Activated T-helper 1 cell treated with anti-CD3 and anti-CD28 coated beads, Interleukin-2, amount 50 U/mL, for 16 hours (primary cell): ENCODE measurements at places on chromosomes 11 and 22.

GRCh38 chr22:24095826-24096757 is 85.0 kb downstream of the CABIN1 start:
- no peak for DNase-seq

GRCh38 chr22:49543876-49544275 is 283.8 kb downstream of the BRD1 start:
- no peak for DNase-seq

DNA sequence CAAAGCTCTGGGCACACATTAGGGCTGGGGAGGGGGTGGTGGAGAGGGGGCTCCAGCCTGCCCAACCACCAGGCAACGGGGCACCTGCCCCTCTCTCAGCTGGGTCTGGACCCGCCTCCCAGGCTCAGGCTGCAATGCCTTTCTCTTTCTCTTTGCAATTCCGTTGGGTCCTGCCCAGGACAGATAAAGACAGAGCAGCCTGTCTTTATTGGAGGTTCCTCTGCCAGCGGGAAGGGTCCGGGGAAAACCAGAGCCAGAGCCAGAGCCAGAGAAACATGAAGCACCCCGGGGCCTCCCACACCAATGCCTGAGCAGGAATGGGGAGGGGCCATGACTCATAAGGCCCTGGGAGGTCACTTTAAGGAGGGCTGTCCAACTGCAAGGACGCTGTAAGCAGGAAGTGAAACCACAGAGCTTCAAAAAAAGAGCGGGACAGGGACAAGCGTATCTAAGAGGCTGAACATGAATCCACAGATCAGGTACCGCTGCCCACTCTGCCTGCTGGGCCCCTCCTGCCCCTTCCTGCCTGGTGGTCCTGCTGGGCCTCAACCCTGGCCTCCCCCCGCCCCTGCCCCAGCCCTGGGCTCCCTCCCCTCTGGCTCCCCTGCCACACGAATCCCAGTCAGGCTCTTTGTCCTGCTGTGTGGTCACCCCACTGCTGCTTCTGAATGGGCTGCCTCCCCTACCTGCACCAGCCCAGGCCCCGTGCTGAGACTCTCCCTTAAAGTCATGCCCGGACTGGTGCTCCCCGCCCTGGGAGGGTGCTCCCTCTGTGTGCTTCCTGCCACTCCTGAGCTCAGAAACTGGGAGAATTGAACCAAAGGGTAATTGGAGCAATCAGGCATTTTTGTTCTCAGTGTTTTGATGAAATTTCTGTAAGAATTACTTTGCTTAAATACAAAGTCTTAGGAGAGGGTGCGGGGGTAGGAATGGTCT is at the start of gene APOBEC3B:
Gene APOBEC3B (plus strand): TSS at position 356 of the 936 bp plus-strand sequence. CDS start 107 bp downstream, at position 463.
- peak; percentile 8 for DNase-seq

DNA sequence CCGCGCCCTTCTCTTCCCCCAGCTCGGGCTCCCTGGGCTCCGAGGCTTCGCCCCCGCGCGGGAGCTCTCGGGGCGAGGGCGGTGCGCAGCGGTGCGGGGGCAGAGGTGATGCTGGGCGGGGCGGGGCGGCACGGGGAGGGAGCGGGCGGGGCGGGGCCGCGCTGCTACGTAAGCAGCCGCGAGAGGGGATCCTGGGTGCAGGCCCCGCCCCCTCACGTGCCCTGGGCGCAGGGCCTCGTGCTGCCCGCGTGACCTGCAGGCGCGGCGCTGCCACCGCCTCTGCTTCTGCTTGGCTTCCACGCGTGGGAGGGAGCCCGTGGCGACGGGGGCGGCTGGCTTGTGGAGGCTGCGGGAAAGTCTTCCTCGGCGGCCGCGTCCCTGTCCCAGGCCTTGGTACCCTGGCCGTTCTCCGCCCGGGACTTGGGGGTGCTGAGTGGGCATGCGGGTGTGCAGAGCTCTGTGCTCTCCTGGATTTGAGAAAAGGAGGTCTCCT is 132.6 kb upstream of the HSD17B12 start:
- no peak for DNase-seq

DNA sequence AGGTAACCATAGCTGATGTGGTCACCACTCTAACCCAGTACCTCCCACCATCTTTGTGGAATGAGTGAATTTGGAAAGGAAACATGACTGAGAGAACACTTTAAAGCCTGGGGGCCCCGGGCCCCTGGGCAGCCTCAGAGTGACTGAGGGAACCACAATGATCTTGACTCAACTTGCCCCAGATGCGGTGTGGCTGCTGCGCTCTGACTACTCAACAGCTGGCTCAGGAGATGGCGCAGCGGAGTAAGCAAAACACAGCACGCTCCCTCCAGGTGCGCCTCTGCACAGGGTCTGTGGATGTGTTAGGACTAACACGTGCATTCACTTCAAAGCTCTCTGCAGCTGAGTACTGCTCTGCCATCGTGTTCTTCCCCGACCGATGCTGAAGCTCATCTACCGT is 5.9 kb downstream of the RNF215 start:
- DNase-seq, result no peak

GRCh38 chr11:12200279-12200990 is 90.0 kb downstream of the MICAL2 start:
- no peak for DNase-seq

GRCh38 chr22:20615021-20615420 is 107.6 kb downstream of the MED15 start:
- no peak for DNase-seq

DNA sequence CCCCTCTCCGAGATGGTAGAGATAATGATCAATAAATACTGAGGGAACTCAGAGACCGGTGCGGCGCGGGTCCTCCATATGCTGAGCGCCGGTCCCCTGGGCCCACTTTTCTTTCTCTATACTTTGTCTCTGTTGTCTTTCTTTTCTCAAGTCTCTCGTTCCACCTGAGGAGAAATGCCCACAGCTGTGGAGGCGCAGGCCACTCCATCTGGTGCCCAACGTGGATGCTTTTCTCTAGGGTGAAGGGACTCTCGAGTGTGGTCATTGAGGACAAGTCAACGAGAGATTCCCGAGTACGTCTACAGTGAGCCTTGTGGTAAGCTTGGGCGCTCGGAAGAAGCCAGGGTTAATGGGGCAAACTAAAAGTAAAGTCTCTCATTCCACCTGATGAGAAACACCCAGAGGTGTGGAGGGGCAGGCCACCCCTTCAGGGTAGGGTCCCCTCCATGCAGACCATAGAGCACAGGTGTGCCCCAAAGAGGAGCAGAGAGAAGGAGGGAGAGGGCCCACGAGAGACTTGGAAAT is 43.2 kb downstream of the IGLL1 start:
- no peak for DNase-seq

DNA sequence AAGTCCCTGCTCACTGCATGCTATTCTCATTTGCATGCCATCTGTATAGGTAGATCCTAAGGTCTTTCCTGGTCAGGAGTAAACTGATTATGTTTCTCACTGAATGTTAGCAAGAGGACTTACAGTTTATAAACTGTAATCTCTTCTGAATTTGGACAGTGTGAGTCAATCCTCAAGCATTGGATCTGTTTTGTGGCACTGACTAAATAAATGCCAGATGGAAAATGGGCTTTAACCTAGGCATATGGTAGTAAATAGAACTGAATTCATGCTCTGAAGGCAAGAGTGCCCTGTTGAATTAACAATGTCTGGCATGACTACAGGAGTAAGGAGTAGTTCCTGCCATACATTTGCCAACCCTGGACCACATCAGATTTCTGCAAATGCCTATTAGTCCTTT is 11.4 kb downstream of the FAM181B start:
- no peak for DNase-seq

DNA sequence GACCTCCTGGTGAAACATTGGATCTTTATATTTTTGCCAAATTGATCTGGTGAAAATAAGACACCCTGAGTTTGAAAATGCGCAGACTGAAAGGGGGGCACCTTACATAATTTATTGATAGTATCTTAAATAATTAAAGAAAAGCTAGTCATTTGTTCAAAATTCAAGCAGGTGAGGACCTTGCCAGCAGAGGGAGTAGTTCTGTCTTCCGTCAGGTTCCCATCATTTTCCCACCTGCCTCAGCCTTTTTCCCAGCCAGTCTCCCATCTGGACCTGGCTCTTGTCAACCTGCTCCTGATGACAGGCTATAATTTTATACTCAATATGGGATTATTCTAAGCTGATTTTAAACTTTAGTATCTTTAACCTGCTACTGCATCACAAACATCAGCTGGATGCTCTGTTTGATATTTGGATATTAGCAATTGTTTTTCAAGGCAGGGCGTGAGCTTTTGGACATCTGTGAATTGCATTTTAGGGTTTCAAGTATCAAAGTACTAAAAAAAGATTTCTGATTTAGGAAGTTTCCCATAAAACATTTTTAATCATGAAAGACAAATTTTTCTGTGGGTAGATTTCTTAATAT is 132.0 kb downstream of the ELP4 start:
- no peak for DNase-seq

DNA sequence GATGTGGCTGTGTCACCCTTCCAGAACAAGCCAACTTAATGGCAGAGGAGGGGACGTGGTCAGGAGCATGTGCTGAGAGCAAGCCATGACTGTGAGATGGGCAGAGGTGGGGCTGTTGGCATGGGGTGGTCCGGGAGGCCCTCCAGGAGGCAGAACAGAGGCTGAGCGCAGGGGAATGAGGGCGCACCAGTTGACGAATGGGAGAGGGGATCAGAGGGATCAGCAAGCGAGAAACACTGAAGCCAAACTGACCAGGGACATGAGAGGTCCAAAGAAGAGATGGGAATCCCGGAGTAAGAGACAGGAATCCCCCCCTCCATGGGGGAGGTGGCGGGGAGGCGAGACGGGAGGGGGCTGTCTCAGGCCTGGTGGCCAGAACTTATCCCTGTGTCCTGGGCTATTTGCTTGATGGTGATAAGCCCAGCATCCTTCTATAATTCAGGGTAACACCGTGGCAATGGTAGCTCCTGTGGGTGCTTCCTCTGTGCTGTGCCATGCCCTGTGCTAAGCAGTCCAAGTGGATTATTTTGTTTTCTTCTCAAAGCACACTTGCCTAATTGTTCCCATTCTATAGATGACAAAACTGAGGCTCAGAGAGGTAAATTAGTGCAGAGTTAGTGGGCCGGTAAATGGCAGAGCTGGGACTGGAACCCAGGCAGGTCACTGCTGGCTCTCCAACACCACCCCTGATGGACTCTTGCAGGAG is 83.4 kb upstream of the SHISAL1 start:
- DNase-seq, result no peak

GRCh38 chr11:43504316-43504950 is 145.7 kb downstream of the TTC17 start:
- no peak for DNase-seq

DNA sequence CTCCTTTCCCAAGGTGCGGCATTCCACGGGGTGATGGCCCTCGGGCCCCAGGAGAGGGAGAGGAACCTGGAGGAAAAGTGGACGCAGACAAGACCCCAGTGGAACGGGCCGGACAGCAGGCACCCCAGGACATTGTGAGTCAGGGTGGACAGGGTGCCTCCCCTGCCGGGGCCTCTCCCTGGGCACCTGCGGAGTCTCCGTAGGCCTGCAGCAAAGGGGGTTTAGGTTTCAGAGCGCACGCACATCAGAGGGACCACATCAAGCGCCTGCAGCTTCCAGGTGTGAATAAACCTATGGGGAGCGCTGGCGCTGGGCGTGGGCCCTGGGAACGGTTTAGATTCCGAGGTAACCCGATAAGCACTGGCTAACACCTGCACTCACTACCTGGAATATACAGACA is 22.7 kb upstream of the FGF19 start:
- DNase-seq, result no peak

- no peak for DNase-seq
Measured at GRCh38 chr22:35313311-35314121, 13.8 kb downstream of the TOM1 start.

- DNase-seq, result no peak
Measured at GRCh38 chr11:535210-535518, 212 bp downstream of the HRAS start.

GRCh38 chr11:30424844-30425243 is 101.9 kb downstream of the ARL14EP start:
- DNase-seq, result no peak

GRCh38 chr11:102220728-102221467 is 96.4 kb upstream of the BIRC3 start:
- no peak for DNase-seq

DNA sequence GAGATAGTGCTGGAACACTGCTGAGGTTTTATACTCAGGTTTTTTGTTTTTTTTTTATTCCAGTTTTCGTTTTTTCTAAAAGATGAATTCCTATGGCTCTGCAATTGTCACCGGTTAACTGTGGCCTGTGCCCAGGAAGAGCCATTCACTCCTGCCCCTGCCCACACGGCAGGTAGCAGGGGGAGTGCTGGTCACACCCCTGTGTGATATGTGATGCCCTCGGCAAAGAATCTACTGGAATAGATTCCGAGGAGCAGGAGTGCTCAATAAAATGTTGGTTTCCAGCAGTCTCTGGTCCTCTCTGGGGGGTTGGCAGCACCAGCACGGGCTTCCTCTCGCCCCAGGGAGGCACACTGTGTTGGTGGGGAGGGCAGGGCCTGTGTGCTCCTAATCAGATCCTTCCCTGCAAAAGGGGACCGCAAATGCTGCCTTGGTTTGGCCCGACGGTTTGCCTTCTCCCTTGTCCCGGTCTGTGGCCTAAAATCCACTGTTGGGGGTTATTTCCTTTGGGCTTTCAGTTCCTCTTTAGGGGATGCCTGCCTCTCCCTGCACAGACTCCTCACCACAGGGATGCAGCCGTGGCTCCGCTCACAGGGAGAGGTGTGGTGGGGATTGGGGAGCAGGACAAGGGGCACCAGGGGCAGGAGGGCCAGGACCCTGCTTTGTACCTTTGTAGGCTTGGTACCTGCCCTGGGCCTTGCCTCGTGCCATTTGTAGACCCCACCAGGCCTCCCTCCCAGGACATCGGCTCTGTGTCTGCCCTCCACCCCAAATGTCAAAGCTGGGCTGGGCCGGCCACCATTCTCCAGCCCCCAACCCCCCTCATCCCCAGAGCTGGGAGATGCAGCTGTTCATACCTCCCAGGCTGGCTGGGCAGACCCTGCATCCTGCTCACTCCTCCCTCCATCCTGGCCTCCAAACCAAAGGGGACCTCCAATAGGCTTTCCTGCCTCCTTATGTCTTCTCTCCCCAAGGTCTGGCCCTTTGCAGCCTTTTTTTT is 13.5 kb downstream of the MCAT start:
- DNase-seq, result no peak

- no peak for DNase-seq
Measured at GRCh38 chr11:64723907-64724862, 1.2 kb upstream of the NRXN2 start.

DNA sequence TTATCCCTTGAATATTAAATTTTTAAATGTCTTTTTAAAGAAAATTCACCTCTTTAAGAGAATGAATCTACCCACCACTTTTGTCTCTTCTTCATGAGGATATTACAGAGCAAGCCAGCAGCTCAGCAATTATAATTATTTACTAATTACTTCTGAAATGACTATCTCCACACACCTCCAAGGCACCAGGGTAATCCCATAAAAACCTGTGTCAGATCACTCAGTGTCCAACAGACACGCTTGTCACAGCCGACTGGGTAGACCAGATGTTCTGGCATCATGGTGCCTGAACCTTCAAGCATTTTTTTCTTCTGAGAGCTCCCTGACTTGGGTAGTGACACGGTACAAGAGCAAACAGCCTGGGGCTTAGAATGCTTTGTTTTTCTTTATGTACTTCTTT is 61.4 kb downstream of the EFCAB6 start:
- no peak for DNase-seq

- DNase-seq, result no peak
Measured at GRCh38 chr22:37126882-37127281, 17.4 kb upstream of the TMPRSS6 start.
